ENCODE measurements at places on chromosomes 2 and 18.
A peak's percentile ranks its signal among the peaks of the same experiment; 100 is the strongest.

- no peak for DNase-seq
Observed at GRCh38 chr2:111967018-111967417, 68.6 kb downstream of the MERTK start.

- DNase-seq, result no peak
Observed at GRCh38 chr2:201697899-201698298, 545 bp downstream of the MPP4 start.

GRCh38 chr2:1748741-1749488 is 4.6 kb upstream of the PXDN start:
- DNase-seq, result no peak

GRCh38 chr2:50529600-50530218 is 502.2 kb downstream of the NRXN1 start:
- peak; percentile 41 for DNase-seq

DNA sequence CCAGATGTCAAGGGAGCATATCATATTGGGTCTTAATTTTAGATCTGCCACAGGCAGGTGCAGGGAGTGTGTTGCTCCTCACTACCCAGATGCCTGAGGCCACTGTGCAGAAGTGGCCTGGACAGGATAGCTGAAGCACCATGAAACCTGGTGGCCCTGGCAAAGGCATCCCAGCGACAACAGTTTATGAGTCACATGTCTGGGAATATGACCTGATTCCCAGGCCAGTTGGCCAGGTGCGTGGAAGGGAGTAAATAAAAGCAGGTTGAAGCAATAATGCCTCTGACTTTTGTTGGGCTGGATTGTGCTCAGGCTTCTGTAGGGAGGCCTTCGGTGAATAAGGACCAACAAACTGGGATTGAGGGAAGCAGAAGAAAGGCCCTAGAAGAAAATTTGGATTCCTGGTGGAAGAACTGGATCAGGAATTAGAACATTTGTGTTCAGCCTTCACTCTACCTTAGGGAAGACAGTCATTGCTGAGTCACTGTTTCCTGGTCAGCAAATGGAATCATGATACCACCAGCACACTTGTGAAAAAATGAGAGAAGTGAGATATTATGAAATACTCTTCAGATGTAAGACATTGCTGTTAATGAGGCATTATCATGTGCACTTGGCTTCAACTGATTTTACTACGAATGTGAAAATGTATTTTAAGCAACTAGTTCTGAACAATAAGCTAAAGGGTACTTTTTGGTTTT is 78.4 kb upstream of the ZNF516 start:
- no peak for DNase-seq

DNA sequence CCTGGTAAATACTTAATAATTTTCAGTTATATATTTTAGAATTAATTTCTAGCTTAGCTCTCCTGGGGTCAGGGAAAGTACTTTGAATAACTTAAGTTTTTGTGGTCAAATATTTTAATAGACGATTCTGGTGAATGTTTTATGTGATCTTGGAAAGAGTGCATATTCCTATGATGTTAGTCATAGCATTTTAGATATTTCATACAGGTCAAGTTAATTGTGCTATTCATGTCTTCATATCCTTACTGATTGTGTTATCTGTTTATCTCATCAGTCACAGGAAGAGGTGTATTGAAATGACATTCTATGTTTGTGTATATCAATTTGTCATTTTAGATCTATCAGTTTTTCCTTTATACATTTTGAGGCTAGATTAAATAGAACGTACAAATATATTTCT is 576.2 kb downstream of the CPS1 start:
- no peak for DNase-seq

DNA sequence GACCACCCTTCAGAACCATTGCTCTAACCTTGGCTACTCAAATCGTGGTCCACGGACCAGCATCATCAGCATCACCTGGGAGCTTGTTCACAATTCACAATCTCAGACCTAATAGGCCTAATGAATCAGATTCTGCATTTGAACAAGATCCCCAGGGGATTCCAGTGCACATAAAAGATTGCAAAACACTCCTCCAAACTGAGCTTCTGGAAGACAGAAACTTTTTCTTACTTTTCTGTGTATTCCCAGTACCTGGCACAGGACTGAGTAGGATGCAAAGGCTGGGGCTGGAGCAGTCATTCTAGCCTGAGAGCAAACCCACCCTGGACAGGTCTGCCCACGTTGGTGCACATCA is 115.1 kb upstream of the COPS8 start:
- no peak for DNase-seq

GRCh38 chr18:9750606-9751304 is 42.7 kb downstream of the RAB31 start:
- DNase-seq, result no peak

DNA sequence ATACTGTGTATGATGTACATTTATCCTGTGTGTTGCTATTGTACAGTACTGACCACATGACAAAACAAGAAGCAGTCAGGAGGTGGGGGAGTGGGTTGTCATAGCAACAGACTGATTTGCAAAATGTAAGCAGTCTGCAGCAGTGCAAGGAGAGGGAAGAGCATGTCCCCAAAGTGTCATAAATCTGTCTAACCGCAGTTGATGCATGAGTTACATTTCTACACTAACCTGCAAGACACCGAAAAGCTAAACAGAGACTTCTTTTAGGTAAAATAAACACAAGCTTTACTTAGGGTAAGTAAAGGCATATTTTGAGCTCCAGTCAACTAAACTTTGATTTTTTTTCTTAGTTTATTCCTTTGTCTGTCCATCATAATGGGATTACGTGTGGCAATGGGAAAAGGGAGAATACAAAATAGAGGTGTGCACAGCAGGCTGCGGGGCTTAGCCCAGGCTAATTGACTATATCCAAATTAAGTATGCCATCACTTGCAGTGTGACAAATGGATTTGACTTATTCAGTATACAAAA is 134.5 kb downstream of the MEIS1 start:
- no peak for DNase-seq

- DNase-seq, result no peak
Observed at GRCh38 chr18:26869640-26870039, 4.1 kb upstream of the AQP4 start.

GRCh38 chr2:187421519-187421918 is 26.5 kb downstream of the CALCRL start:
- DNase-seq, result no peak

Measured in NCI-H2171 (cell line).